ENCODE measurements at places on chromosomes 5 and 9.

- DNase-seq = no peak
Measured at GRCh38 chr5:5348135-5348534, 74.3 kb upstream of the ICE1 start.

- DNase-seq = no peak
Measured at GRCh38 chr9:92663951-92664350, 6.0 kb downstream of the IPPK start.

GRCh38 chr5:67021031-67021430, 175.6 kb downstream of the CD180 start:
- no peak for DNase-seq

- peak; percentile 49 for DNase-seq
Measured at GRCh38 chr9:127505396-127506116, 54.2 kb downstream of the LRSAM1 start.

DNA sequence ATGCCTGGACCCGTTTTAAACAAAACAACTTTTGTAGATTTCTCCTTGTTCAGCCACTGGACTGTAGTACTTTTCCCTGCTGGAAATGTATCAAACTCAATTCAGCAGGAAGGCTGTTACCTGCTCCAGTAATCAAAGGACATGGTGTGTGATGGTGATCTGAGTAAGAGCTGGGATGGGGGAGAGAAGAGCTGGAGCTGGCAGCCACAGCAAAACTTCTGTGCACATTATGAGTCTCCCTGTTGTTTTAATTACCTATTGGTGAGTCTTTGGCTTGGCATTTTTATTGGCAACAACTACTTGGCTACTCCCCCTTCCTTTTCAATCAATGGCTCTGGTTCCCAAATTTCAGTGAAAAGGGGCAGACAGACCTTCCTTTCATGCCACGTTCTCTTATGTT, 9.7 kb downstream of the NREP start:
- DNase-seq = no peak

GRCh38 chr5:67577424-67577823, 380.8 kb upstream of the CD180 start:
- DNase-seq = no peak

- no peak for DNase-seq
Measured at GRCh38 chr5:32908641-32909040, 197.5 kb downstream of the NPR3 start.

DNA sequence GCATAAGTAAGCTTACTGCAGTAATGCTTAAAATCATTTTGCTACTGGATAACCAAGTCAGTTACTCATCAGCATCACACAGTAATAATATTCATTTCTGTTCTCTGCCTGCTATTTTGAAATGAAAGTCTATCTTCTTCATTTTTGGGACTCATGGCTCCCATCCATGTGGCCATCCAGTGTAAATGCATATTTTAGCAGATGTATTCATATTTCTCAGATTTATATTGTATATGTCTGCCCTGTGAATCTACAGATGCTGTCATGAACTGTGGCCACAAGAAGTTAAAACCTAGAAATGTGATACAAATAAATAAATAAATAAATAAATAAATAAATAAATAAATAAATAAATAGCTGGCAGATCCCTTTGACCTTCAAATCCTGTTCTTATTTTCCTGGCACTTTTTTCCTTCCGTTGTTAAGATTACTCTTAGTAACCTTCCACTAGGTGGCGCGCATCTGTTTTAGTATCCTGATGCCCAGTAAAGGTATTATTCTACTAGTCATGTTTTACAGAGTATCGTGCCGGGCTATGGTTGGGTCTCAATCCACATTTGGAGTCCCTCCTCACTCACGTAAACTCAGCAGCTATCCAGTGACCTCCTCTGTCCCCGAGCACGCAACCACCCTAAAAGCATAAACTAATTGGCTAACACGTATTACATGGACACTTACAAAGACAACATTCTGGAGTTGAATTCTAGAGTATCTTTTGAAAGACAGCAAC, 79.2 kb upstream of the IL7R start:
- peak; percentile 94 for DNase-seq

- DNase-seq = peak; percentile 88
Measured at GRCh38 chr5:170466988-170467707, 36.7 kb upstream of the KCNIP1 start.

DNA sequence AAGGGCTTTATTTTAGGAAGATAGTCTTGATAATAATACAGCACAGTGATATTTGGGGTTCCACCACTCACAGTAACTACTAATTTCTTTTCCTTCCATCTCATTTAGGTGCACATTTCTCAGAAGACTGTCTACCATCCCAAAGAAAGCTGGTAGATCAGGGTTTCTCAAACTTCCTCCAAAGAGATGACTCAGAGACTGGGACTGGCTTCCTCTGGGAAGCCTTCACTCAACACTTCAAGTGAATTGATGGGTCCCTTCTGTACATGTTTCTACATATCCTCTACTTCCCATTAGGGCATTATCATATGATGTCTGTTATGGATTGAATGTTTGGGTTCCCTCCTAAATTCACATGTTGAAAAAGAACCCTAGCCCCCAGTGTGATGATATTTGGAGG, 138.5 kb downstream of the SPOCK1 start:
- no peak for DNase-seq
